Cortex of kidney (tissue), 1 donor: ENCODE measurements at places on chromosomes 2 and 18.

DNA sequence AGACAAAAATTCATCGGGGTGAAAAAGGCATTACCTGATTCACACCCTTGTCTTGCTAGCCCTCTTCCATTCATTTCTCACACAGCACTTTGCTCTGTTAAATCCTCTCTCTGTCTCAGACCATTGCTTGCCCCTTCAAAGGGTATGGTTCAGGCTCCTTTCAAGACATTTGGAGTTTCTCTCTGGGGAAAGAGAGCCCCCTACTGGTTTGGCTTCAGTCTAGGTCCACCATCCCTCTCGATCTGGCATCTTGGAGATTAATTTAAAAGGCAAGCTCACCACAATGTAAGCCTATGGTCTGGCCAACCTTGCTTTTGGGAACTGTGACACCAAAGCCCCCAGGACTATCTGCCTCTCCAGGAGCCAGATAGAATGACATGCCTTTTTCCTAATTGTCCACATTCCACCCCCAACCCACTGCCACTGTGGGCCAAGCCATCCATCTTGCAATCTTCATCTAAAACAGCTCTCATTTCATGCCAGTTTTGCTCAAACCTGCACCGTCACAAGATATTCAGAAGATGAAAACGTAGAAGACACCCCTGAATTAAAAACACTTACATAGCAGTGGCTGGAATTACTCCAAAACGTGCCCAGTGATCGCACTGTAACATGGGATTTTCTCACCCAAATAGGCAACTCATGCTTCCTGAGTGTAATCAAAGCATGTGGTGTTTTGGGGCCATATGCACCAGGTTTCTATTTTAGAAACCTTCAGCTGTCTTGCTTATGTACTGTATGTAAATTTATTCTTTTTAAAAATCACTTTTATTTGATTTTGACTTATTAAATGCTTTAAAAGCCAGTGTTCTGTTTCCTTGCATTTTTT, 93.9 kb downstream of the FARSB start:
- no peak for DNase-seq

GRCh38 chr2:46847726-46848412, 67.7 kb downstream of the MCFD2 start:
- no peak for DNase-seq

DNA sequence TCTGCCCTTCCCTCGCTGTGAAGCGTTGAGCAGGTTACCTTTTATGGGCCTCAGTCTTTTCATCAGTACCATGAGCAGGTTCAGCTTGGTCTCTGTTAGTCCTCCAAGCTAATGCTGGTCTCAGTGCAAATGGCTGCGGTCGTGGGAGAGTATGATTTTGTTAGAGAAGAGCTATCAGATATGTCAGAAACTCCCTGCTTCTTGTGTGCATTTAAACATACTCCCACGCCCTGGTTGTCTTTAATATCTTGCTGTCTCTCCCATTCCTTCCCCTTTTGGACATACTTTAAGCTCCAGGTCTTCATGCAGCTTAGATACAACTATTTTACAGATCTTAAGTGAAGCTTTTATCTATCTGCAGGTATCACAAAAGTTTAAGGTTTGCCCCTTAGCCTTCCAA, 62.9 kb downstream of the EFR3B start:
- no peak for DNase-seq

- DNase-seq = no peak
These were observed 167.2 kb upstream of the RBBP8 start for GRCh38 chr18:22765896-22766295.

DNA sequence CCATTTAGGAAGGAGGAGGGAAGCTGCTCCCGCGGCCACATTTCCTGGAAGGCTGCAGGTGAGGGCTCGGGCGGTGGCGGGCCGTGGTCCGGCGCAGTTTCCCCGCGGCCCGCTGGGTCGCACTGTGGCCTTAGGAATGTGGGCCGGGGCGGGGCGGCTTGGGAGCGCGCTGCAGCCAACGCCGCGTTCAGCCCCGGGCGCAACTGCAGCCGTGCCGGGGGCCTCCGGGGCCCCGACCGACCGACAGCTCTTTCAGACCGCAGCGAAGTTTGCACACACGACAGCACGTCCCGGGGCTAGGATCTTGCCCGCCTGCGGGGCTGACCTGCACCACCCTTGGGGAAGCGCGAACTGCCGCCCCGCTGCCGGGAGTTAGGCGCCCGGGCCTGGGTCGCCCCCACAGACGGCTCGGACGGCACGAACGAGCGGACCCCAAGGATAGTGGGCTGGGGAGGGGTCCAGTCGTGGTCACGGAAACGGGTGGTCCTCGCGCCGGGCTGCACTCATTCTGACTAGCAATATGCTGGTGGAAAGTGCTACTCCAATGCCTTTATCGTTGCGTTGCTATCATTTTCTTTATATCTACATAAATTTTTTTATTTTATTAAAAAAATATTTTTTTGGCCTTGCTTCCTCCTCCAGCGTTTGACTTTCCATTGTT, 69.9 kb upstream of the DLX2 start:
- DNase-seq = no peak

- DNase-seq = no peak
These were observed 11.2 kb upstream of the DAW1 start for GRCh38 chr2:227860221-227860641.

DNA sequence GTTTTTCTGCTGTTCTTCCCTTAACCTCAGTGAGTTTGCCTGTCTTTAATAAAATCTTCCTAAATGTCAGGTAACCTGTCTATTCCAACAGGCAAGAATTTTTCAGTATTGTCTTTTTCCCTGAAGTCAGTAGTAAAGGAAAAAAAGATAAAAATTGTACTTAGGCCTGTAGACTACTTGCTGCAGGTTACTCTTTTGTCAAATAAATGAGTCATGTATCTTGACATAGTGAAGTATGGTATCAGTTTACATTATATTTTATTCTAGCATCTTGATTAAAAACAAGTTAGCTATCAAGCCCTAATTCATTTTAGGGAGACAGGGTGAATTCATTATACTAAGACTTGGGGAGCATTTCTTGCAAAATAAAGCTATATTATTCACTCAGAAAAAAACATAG, 59.8 kb downstream of the ITGA4 start:
- DNase-seq = no peak

- DNase-seq = no peak
These were observed at the start of gene XDH for GRCh38 chr2:31414601-31415241. Gene XDH (minus strand): TSS chr2:31414742. CDS start chr2:31414666, 76 bp downstream.

GRCh38 chr18:37529863-37530262, 35.7 kb downstream of the CELF4 start:
- no peak for DNase-seq

- no peak for DNase-seq
These were observed 23.1 kb upstream of the FAHD2A start for GRCh38 chr2:95379371-95379831.

DNA sequence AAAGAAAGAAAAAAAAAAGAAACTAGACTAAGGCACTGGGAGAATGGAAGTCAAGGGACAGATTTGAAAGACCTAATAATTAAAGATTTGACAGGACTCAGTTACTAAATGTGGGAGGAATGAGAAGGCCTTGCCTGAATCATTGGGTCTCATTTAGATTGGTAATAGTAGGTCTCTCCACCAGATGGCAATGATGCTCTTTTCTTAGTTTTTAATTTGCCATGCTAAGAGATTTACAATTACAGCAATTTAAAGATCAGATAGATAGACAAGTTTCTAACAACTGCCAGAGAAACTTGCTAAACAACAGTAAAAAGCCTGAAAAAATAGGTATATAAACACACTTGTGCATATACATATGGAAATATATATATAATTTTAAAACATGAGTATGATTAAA, 153.0 kb downstream of the TMEM247 start:
- no peak for DNase-seq

DNA sequence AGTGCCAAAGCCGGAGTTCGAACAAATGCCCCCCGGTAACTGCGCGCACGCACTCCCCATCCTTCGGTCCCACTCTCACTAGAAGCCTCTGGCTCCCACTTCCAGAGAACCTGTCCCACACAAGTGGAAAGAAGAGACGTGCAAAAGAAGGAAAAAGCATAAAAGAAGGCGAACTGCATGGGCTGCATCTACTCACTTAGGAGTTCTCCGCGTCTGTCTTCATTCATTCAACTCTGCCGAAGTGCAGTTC, 312 bp downstream of the NR4A2 start:
- DNase-seq = no peak

DNA sequence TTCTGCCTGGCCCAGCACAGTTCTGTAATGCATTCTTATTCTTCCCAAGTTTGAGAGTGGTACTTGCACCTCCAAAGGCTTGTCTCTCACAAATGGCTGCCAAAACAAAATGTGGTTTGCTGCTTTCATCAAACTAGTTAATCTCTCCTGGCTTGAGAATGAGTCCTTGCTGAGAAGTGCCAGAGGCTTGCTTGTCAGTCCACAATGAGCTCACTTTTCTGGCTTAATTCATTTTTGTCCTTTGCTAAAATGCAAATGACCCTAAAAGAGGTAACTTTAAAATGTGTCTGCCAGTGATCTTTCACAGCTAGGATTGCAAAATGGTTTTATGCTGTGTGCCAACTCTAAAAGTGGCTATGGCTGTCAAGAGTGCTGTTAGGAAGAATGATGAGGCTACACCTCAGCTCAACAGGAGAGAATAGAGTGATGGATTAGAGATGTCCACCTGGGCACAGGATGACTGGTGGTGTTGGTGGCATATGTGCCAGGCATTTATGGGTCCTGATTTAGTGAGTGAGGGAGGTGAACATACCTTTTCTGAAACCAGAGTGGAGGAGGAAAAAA, 291.2 kb upstream of the HNMT start:
- no peak for DNase-seq

DNA sequence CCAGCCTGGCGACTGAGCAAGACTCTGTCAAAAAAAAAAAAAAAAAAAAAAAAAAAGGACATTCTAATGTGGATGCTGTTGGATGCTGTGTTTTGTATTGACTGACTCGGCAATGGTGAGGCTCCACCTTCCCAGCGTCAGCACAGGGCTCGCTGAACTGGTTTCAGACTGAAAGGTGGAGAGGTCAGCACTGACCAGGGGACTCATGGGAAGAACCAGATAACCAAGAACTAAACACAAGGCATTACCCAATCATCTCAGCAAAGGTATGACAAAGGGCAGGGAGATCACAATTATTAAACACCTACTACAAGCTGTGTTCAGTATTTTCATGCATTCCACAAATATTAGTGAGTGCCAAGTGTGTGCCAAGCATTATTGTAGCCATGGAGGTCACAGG, 103.2 kb downstream of the LRATD1 start:
- no peak for DNase-seq

DNA sequence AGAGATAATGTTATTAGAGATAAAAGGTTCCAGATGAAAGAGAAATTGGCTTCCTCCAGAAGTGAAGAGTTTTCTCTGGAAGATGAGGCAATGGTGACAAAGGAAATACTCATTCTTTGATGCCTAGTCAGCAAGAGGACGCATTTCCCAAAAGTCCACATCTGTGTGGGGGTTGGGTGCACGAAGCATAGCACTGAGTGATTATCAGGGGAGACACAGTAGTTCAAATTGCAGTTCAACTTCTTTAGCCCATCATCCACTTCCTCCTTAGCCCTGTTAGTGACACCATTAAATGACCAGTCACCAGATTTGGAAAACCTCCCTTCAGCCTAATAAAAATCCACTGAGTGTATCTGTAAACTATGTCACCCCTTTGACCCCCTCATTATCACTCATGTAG, 80.9 kb upstream of the PHLPP1 start:
- no peak for DNase-seq

GRCh38 chr2:133516405-133517026, 51.7 kb downstream of the NCKAP5 start:
- no peak for DNase-seq

DNA sequence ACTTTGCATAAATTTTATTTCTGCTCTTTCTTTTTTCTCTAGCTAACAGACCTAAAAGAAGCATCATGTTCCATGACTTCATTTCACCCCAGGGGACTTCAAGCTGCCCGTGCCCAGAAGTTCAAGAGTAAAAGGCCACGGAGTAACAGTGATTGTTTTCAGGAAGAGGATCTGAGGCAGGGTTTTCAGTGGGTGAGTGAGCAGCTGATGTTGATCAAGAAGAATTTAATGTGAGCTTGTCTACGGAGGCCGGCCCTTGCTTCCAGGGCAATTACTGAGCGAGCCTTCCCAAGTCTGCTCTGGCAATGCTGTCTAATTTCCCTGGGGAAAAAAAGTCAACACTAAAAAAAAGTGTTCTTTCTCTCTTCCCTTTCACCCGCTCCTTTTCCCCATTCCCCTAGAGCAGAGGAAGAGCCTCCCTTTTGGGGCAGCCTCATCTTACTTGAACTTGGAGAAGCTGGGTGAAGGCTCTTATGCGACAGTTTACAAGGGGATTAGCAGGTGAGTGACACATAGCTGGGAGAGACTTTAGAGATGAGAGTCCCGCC, 1.2 kb downstream of the CDK15 start:
- no peak for DNase-seq

DNA sequence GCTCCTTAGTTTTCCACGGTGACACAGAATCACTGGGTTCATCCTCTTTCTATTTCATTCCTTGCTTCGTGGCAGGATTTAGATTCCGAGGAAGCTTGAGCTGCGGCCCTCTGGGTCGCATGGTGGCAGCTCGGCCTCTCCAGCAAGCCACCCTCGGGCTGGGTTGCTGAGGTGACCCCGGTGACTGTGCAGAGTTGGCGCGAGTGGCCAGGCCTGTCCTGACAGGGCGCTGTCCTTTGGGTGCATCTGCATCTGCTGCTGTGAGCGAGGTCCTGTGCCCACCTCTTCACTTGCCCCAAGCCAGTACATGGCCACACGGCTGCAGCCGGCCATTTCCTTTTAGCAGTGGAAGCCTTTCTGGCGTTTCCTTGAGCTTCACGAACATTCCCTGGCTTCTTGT, 21.8 kb downstream of the PRELID3A start:
- no peak for DNase-seq

DNA sequence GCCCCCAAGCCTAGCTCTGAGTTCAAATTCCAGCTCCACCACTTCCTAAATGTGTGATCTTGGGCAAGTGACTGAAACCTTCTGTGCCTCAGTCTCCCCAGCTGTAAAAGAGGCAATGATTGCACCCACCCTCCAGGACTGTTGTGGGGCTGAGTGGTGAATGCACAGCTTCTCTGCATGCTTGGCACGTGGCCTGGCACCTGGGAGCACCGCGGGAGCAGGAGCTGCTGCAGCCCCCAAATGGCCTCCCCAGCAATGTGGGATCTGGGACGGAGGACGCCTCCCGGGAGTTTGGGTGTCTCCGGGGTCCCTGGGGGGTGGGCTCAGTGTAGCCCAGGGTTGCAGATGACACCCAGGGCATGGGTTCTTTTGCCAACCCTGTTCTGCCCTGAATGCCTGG, 1.6 kb downstream of the KLHL30 start:
- DNase-seq = no peak

- DNase-seq = no peak
These were observed 98.0 kb downstream of the STPG4 start for GRCh38 chr2:47056868-47057686.

- no peak for DNase-seq
These were observed 63.2 kb downstream of the POLR1A start for GRCh38 chr2:86042256-86043168.

DNA sequence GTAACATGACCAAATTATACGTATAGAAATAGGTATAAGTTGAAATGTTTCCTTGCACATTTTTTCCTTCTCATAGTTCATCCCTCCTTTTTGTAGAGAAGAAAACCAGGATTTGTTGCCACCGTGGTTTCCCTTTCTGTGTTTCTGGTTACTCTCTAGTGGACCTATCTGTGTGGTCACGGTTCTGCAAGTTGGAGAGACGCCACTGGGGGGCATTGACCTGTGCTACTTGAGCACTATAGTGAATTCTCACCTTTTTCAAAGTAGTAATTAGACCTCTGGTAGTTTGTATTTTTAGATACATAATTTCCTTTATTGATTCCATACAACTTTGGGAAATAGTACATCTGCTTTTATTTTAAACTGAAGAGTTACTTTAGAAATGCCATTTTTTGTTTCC, 444.8 kb downstream of the PTPRM start:
- DNase-seq = no peak

- DNase-seq = no peak
These were observed 7.1 kb upstream of the IL1RL1 start for GRCh38 chr2:102304268-102304667.
